ENCODE measurements at places on chromosomes 5 and 9.

- DNase-seq = no peak
These were observed 285.4 kb downstream of the MAST4 start for GRCh38 chr5:66881480-66882161.

DNA sequence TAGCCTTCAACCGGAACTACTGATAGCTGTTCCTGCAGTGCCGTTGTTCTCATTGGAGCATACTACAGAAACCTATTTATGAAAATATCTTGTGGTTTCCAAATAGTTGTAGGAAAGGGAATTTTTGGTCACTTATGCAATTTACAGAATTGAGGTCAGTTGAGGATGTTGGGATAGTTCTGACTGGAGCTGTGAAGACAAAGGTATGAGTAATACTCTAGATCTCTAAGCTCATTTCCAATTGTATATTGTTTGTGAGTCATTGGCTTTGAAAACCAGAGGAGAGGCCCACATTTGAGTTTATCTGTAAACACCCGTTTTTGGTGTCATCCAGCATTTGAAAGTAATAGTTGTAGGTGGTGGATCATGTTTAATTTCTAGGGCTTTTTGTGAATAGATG lies 561.3 kb upstream of the WWC1 start:
- DNase-seq = no peak

DNA sequence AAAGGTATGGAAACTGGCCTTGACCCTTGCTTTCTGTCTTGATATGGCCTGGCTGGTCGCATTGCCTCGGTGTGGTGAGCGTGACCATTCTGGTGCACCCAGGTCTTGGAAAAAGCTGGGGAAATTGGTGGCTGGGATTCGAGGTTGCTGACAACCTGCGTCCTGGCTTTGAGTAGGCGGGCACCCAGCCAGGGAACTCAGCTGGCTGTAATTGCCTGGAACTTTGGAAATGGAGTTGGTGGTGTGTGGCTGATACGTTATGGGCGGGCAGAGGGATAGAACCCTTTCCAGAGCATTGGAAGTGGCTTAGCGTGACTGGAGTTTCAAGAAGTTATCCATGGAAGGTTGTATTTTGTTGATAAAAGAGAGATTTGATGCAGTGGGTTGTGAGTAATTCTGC lies 35.2 kb downstream of the KCNMB1 start:
- peak; percentile 63 for DNase-seq

DNA sequence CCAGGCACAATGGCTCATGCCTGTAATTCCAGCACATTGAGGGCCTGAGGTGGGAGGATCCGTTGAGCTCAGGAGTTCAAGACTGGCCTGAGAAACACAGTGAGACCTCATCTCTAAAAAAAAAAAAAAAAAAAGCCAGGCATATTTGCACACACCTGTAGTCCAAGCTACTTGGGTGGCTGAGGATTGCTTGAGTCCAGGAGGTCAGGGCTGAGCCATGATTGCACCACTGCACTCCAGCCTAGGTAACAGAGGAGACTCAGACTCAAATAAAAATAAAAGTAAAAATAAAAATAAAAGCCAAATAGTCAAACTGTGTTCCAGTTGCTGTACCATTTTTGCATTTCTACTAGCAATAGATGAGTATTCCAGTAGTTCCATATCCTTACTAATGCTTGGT lies 616.0 kb downstream of the KIF4B start:
- DNase-seq = no peak

GRCh38 chr9:126706698-126707053 lies 92.9 kb downstream of the LMX1B start:
- DNase-seq = no peak

DNA sequence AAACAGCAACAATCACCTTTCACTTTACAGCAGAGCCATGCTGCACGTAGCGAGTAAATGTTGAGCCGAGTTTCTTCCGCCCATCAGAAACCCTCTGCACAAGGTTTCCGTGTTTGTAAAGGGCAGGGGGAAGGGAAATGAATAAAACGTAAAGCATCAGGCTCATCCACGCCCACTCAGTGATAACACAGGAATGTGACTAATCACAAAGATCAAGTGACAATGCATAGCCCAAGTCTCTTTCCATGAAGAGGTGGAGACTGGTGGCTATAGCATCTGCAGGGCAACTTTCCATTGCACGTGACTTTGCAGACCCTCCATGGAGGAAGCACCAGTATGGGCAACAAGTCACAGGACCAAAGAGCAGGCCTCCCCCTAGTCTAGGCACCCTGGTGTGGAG lies 56.6 kb downstream of the CAMSAP1 start:
- DNase-seq = no peak

- no peak for DNase-seq
These were observed 54.5 kb downstream of the OXCT1 start for GRCh38 chr5:41815663-41816229.

GRCh38 chr9:68429631-68430030 lies 73.2 kb downstream of the PGM5 start:
- no peak for DNase-seq

- no peak for DNase-seq
These were observed 90.1 kb upstream of the LMX1B start for GRCh38 chr9:126523611-126524111.

GRCh38 chr5:66171349-66172344 lies 27.5 kb downstream of the SREK1 start:
- peak; percentile 20 for DNase-seq

GRCh38 chr5:84718377-84718776 lies 333.7 kb upstream of the EDIL3 start:
- no peak for DNase-seq

DNA sequence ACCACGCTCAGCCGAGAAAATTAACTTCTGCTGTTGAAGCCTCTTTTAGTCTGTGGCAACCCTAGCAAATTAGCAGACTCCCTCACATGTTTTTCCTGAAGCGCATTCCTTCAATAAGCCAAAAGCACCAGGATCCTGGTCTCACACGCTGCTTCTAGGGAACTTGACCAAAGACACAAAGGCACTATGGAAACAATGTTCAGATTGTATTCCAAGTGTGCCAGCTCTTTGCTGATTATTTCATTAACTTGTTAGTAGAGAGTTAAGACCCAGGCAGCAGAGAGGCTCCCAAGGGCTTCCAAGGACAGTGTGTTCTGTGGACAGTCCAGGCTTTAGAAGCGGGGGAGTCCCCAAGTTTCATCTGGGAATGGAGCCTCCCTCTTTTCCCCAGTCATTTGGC lies 94.4 kb upstream of the BASP1 start:
- no peak for DNase-seq

- DNase-seq = no peak
These were observed 55.2 kb downstream of the MCTP1 start for GRCh38 chr5:95229646-95230045.

GRCh38 chr5:91225848-91226686 lies 157.1 kb downstream of the ARRDC3 start:
- DNase-seq = no peak

DNA sequence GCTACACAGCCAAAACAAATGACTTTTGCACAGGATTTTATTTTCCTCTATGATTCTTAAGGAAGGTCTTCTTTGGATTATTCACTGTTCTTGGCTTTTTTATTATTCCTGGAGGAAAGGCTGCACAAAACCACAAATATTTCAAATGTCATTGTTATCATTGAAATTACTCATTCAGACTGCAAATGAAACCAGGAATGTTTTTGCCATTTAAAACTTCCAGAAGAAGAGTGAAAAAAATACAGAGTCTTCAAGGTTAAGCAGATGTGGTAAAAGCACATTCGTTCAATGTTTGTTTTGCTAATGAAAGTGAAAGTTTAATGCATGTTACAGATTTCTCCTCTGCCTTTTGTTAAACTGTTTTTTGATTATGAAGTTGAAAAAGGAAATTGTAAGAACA lies 238.2 kb downstream of the TLE4 start:
- no peak for DNase-seq

GRCh38 chr5:132260714-132261551 lies 3.4 kb downstream of the PDLIM4 start:
- peak; percentile 77 for DNase-seq

DNA sequence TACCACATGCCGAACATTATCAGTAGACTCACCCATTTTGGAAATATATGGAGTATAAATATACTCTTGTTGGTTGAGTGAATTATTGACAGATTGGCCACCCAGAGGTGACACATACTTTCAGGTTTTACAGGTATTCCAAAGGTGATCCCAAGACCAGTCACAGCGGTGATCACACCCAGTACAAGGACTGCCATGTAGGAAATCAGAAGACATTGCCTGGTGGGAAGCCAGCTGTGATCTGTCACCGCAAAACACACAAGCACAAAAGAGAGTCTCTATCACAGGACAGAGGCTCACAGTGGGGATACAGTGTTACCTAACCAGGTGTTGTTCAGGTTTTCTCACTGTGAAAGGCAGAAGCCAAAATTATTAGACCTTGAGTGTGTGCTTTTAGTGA lies 15.8 kb downstream of the BTF3 start:
- no peak for DNase-seq

DNA sequence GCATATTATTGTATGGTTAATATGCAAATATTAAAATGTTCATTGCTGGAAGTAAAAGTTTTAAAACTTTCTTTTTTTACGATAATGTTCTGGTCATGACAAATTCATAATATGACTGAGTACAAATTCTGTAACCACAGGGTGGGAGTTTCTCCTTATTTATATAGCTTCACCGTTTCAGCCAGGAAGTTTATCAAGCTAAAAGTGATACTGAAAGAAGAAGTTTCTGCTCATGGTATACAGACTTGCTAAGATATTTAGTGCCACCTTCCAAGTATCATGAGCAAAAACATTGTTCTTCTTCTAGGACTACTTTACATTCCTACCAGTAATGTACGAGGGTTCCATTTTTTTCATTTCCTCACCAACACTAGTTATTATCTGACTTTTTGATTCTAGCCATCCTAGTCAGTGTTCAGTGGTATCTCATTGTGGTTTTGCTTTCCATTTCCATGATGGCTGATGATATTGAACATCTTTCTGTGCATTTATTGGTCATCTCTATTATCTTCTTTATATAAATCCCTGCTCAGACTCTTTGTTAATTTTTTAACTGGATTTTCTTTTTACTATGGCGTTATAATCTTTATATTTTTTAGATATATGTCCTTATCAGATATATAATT lies 94.2 kb upstream of the PRRC1 start:
- DNase-seq = no peak

DNA sequence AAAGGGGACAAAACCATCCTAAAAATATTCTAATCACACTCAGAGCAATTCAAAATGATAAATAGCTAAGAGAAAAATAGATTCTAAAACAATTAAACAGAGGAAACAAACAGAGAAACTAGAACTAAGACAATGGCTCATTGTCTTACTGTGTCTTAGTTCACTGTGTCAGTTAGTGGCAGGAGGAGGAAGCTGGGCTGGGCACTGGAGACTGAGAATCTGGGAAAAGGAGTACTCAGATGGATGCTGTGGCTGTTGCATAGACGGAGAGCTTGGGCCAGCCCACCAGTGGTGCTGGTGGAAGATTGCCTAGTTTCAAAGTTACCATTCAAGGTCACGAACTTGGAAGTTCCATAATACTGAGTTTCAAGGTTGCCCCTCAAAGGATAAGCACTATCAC lies 94.7 kb upstream of the IFNK start:
- DNase-seq = no peak

DNA sequence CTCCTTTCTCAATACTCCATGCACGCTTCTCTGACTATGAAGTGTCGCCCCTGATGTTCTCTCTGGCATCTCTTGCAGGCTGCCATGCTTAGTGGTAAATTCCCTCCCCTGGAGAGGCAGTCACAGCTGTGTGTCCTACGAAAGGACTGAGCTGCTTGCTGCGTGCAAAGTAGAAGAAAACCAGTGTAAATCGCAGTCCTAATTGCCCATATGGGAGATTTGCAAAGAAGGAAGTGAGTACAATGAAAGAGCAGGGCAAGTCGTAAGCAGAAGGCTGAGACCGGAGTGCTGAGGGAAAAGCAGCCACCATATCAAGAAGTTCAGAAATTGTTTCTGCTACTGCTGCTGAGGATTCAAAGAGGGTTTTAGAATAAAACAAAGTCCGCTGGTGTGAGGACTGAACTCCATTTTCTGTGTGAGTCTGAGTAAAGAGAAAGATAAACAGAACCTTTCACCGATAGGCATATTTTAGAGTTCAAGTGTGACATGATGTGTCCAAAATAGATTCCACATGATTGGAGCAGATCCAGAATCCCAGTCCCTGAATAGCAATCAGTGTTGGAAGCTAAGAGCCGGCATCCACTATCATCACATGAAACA lies 507.8 kb upstream of the MPDZ start:
- DNase-seq = peak; percentile 77

DNA sequence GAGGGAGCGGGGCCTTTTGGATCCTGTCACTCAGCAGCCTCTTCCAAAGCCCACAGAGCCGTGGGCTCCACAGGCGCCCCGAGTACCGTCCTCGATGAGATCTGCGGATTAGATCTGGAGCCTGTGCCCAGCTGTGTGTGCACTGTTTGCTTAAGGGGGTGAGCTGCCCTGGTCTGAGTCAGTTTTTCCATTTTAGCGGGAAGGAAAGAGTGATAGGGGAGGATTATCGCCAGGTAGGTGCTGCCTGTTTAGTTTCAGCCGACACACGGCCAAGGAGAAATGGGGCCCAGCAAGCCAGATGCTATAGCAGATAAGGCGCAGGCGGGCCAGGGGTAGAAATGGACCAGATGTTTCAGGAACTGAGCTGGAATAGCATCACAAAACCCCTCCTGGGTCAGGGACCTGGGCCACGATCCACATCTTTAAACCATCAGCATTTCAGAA lies 18.1 kb downstream of the COL5A1 start:
- peak; percentile 37 for DNase-seq

DNA sequence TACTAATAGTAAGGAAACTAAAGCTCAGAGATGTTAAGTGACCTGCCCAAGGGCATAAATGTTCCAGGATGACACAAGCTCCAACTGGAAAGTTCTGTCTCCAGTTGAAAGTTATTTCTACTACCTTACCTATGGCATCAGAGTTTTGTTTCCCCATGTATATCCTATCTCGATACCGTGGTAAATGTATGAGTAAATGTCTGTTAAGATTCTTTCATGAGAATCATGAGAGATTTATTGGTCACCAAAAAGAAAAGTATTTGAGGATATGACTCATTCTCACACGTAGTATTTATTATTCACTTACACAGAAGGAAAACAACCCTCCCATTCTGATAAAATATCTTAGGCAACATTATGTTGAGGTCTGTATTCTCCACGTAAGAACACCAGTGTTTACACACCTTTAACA lies 11.1 kb upstream of the SHOC1 start:
- no peak for DNase-seq

DNA sequence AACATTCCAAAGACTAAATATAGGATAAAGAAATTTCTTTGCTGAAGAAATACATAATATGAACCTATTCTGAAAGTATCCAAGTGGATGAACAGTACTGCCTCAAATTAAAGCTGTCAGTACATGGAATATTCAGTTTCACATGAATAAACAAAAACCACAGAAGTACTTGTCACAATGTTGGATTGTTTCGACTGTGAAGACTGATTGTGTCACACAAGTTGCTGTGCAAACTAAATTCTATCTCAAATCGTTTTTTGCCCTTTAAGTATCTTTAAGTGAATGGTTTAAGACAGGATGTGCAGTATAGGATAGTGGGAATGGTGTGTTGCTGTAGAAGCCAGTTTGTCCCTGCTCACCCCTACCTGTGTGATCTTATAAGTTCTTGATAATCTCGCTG lies 137.4 kb upstream of the OTULINL start:
- no peak for DNase-seq
